Bronchus fibroblast of lung (primary cell): ENCODE measurements at places on chromosomes 6 and 20. TPM values are rescaled to one million over a fixed set of nuclear protein-coding genes. Genes with fewer than 3 reads are reported as not detected.

The PI16 gene
- not detected in 2 replicates for total RNA-seq

The DNAH8 gene
- not detected in 2 replicates for total RNA-seq

The NOX3 gene
- total RNA-seq: not detected in 2 replicates

The SRMS gene
- not detected in 2 replicates for total RNA-seq

The METTL24 gene
- not detected in 2 replicates for total RNA-seq

The HRH3 gene
- not detected in 2 replicates for total RNA-seq

The SLC13A3 gene
- total RNA-seq: 3.3 and 6.1 TPM in 2 replicates

The BMP6 gene
- total RNA-seq: 0.15 TPM in 1 of 2 replicates, not detected in the other

The OR2J1 gene
- not detected in 2 replicates for total RNA-seq

The CDH4 gene
- 10.8 and 11.6 TPM in 2 replicates for total RNA-seq

The CD93 gene
- total RNA-seq: not detected in 2 replicates

The SLC22A2 gene
- total RNA-seq: not detected in 2 replicates

The FRMD1 gene
- not detected in 2 replicates for total RNA-seq

The GPLD1 gene
- total RNA-seq: 0.15 and 0.17 TPM in 2 replicates

The SPDEF gene
- total RNA-seq: not detected in 2 replicates

The LINC00237 gene
- not detected in 2 replicates for total RNA-seq

The TM9SF4 gene
- total RNA-seq: 24.9 and 28.1 TPM in 2 replicates

The TMC2 gene
- total RNA-seq: not detected in 2 replicates

The GRIK2 gene
- 0.15 and 0.17 TPM in 2 replicates for total RNA-seq

The CRISP3 gene
- total RNA-seq: not detected in 2 replicates

The PNLDC1 gene
- total RNA-seq: not detected in 2 replicates

The ZFP57 gene
- total RNA-seq: not detected in 2 replicates

The POM121L2 gene
- total RNA-seq: not detected in 2 replicates

The ESR1 gene
- under 0.01 TPM in 2 replicates for total RNA-seq

The MCM9 gene
- 7.7 and 8.6 TPM in 2 replicates for total RNA-seq

The KIF6 gene
- under 0.01 and 0.17 TPM in 2 replicates for total RNA-seq

The SOX18 gene
- total RNA-seq: 0.17 TPM in 1 of 2 replicates, not detected in the other

The HSPA1A gene
- total RNA-seq: 56.3 and 60.4 TPM in 2 replicates

The SLC44A4 gene
- total RNA-seq: 0.45 TPM in 1 of 2 replicates, not detected in the other

The BPIFB2 gene
- not detected in 2 replicates for total RNA-seq

The HSPA1L gene
- total RNA-seq: 0.30 and 0.50 TPM in 2 replicates

The ULBP3 gene
- total RNA-seq: 15.9 and 18.5 TPM in 2 replicates

The RNF39 gene
- not detected in 2 replicates for total RNA-seq

The SRC gene
- 10.0 and 10.9 TPM in 2 replicates for total RNA-seq

The SLC32A1 gene
- total RNA-seq: not detected in 2 replicates

The MYO6 gene
- 6.5 and 8.2 TPM in 2 replicates for total RNA-seq

The BPIFA1 gene
- total RNA-seq: not detected in 2 replicates

The TRIM26 gene
- total RNA-seq: 26.0 and 29.6 TPM in 2 replicates

The HLA-DOA gene
- not detected in 2 replicates for total RNA-seq
